ENCODE measurements at places on chromosomes 3 and 15. TPM values are rescaled to one million over a fixed set of nuclear protein-coding genes. Genes with fewer than 3 reads are reported as not detected.

DNA sequence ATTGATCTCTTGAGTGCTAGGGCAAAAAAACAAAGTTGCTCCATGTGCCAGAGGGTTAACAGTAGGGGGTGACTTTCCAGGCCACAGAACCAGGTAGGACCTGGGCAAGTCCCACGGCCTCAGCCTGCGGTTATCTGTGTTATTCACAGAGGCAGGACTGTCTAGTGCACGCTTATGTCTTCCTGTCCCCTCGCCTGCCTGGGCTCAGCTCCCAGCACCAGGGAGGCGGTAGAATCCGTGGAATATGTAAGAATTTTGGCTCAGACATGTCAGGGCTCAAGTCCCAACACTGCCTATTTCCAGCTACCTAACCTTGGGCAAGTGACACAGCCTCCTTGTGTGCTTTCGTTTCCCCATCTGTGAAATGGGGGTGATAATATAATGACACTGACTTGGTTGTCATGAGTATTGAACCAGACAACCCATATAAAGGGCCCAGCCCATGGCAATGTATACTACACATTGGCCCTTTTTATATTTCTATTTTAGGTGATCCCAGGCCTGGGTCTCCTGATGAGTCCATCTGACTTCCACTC, 44.3 kb upstream of the FLNB start:
- no peak for DNase-seq

DNA sequence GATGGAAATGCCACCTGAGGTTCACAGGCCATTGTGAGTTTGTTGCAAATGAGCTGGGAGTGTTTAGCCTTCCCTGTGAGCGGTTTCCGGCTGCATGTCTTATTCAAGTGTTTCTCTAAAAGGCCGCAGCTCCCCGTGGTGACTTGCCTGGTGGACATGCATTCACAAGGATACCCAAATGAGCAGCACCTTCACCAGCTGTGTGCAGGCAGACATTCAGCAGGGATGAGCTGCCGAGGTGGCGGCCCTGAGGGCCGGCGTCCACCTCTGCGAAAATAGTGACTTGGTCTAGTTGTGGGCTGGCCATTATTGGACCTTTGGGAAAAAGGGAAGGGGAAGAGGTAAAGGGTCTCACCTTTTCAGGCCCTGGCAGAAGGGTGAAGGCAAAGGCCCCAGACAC, 23.4 kb downstream of the SPSB4 start:
- DNase-seq: no peak

GRCh38 chr3:3800685-3801493, 1.7 kb downstream of the LRRN1 start:
- no peak for DNase-seq

DNA sequence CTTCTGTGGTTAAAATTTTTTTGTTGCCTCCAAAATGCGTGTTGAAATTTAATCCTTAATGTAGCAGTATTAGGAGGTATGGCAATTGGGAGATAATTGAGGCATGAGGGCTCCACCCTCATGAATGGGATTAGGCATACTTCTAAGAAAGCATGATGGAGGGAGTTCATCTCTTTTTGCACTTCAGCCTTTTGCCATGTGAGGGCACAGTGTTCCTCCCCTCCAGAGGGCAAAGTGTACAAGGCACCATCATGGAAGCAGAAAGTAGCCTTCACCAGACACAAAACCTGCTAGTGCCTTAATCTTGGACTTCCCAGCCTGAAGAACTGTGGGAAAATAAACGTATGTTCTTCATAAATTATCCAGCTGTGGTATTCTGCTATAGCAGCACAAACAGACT, 429.5 kb downstream of the ZIC1 start:
- DNase-seq: peak; percentile 24

GRCh38 chr3:100407977-100408532, 6.7 kb downstream of the LNP1 start:
- no peak for DNase-seq

- peak; percentile 68 for DNase-seq
Observed at GRCh38 chr3:112781599-112781998, 65.1 kb downstream of the CD200R1L start.

- DNase-seq: no peak
Observed at GRCh38 chr3:171951597-171951996, 87.8 kb upstream of the FNDC3B start.

GRCh38 chr15:88571852-88572259, 25.4 kb upstream of the DET1 start:
- no peak for DNase-seq

GRCh38 chr15:80562033-80562432, 133.1 kb upstream of the ABHD17C start:
- DNase-seq: peak; percentile 17

DNA sequence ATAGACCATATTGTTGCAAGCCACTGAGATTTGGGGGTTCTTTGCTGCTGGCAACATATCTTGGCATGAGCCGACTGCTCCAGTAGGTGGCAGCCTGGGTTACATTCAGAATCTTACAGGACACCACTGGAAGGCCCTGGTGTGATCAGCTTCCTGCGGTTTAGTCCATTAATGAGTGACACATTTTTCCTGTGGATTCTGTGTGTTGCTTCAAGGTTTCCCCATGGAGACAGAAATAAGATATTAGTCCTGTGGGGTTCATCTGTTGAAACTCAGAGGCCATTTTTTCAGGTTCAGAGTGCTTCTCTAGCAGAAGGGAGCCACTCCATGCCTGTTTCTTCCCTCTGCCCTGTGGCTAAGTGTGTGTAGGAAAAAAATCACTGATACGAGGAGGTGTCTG, 116.2 kb downstream of the MFSD1 start:
- peak; percentile 29 for DNase-seq

DNA sequence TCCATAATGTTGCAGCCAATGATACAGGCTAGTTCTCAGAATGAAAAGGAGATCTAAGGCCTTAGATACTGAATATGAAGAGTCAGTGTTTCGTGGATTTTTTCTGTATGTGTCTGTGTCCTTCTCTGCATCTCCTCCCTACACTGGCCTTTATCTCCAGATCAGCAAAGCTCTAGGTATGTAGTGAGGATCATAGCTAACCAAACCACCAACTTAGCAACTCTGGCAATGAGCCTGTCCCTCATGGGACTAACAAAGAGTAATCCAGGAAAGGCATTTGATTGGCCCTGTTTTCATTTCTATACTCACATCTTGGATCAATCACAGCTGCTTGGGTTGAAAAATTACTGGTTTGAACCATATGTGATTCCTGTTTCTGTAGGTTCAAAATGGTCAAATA, 18.6 kb upstream of the CNTN3 start:
- peak; percentile 45 for DNase-seq

DNA sequence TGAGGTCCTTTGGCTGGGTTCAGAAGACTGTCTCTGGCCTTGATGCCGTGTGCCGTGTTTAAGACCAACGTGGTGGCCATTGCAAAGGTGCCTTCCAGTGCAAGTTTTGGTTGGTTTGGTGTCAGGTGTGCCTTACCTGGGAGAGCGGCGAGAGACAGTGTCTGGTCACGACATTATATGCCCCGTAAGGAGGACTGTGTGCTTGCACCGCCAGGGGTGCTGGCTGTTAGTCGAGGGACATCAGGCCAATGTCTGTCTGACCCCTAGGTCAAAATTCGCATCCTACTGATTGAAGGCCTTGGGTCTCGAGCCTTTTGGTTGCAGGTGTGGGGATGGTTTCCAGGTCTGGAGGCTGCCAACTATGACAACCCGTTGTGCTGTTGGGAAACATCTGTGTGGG, 111.9 kb downstream of the SNRPN start:
- DNase-seq: no peak

DNA sequence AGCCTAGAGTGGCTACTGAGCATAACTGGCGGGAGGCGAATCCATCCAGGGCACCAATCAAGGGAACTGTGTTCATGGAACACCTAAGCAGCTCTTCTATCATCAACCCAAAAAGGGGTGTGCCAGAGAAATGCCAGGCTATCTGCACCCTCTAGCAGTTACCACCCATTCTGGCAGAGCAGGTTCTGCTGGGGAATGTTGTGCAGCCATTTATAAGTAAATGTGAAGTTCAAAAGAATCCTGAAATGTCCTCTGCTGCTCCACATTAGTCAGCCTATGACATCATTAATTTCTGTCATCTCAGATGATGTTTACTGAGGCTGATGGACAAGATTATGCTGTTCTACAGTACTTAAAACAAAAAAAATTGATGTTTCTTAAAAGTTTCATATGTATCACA, 7.7 kb downstream of the SKIC8 start:
- no peak for DNase-seq

DNA sequence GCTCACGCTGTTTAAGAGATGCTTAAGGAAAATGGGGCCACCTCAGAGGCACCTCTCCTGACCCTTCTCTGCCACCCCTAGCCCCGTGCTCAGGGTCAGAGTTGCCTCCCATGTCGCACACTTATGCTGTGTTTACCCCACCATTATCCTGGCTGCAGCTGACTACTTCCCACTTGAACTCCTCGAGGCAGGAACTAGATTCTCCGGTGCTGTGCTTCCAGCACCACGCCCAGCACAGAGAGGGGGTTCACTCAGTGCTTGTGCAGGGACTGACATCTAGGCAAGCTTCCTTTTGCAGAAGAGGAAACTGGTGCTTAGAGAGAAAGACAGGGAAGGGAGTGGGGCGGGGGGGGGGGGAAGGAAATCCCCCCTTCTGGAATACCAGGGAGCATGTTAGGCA, 340.1 kb downstream of the RORA start:
- no peak for DNase-seq

GRCh38 chr15:101055411-101055810, 136.3 kb downstream of the LRRK1 start:
- DNase-seq: no peak

- DNase-seq: no peak
Observed at GRCh38 chr3:127590282-127590592, 296 bp downstream of the TPRA1 start.

DNA sequence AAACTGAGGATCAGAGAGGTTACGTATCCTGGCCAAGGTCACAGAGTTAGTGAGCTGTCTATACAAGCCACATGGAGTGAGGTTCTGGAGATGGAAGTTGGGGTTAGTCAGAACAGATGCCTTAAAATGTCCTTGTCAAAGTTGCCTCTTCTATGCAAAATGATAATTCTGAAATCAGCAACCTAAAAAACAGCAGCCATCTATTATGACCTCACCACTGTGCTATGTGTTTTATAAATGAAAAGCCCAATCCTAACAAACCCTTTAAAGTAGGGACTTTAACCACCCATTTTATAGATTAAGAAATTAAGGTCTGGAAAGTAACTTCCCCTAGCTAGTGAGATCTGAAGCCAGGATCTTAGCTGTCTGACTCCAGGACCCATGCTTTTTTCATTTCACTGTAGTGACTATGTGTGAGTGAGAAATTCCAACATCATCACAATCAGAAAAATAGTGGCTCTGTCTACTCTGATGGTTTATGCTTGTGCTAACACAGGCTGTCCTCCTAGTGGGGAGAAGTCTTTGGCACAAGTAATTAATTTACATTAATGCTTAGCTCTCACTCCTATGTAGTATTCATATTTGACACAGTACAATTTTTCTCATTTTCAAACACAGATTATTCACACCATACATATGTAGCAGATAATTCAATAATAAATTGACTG, 143.6 kb downstream of the ANO10 start:
- peak; percentile 37 for DNase-seq

GRCh38 chr15:68667800-68668625, 89.2 kb downstream of the CORO2B start:
- no peak for DNase-seq

- DNase-seq: no peak
Observed at GRCh38 chr3:14721126-14721864, 46.4 kb downstream of the C3orf20 start.

DNA sequence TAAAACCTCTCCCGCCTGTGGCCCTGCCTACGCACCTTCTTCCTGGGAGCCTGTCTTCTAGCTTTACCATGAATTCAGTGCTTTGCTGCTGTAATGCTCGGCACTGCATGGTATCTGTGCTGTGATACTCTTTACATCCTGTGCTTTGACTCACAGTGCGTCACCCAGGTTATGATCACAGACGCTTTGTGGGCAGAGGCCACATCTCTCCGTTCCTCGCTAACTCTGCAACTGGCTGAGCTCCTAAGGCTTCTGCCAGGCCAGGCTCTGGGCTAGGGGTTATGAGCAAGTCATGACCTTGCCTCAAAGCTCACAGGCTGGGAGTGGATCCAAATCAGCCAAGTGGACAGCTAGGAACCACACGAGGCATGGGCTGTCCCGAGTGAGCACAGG, 23.2 kb downstream of the SPTBN5 start:
- peak; percentile 93 for DNase-seq

DNA sequence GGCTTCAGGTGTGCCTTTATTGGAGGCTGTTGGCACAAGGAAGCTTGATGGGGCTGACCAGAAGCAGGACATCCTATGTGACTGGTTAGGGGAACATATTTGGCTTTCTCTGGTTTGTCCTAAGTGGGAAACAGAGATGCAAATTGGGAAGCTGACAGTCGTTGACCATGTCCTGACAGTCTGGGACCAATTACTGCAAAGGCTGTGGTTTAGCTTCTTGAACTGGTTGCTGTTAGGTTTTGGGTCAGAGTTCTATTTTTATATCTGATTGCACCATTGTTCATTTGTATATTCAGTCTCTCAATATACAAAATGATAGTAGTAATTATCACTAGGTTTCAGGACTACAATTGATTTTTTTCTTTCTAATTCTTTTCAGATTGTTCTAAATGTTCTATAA, 36.8 kb downstream of the SNTN start:
- DNase-seq: no peak

DNA sequence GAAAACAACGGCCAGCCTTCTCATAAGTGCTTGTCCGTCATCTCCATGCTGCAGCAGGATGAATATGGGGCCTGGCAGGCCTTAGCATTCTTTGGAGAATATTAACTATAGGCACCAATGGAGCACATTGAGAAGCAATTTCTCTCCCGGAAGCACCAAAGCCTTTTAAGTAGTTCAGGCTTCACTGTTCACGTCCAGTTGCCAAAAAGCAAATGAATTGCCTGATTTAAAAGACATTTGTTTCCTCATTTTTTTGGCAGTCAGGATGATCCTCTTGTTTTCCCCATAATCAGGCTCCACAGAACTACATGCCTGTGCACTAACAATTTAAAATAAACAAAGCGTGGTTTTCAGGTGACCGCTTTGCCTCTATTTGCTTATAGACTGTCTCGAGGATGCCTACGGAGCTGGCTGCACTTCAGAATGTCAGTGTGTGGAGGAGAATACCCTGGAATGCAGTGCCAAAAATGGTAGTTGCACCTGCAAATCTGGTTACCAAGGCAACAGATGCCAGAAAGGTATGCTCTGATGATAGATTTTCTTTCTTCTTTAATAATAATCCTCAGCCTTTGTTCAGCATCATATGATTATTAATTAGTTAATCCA, 725.2 kb upstream of the GOLIM4 start:
- no peak for DNase-seq

Gene TERC
- 57.0 TPM for total RNA-seq

Gene HGD
- total RNA-seq: not detected

Gene POMGNT2
- 6.4 TPM for total RNA-seq

Gene CIB2
- total RNA-seq: 2.5 TPM

Gene TMEM45A
- total RNA-seq: 20.8 TPM

Gene NR1I2
- total RNA-seq: not detected

Gene A4GNT
- total RNA-seq: not detected

Measured in IMR-90 (cell line).